ENCODE measurements at places on chromosomes 2 and 18.

DNA sequence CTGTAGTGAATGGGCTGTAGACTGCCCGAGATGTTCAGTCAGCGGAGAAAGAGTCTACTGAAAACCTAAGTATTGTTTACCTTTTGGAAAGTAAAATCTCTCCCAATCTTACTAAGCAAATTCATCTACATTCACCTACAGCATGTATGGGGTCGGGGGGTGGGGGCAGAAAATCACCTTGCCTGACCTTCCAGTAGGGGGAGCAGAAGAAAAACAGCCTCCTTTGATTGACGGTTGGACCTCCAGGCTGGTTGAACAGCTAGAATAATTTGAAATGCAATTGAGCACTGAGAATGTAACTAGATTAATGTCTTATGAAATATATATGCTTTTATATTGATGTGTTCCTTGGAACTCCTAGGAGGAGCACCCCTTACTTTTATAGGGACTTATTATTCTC, 10.0 kb downstream of the LRATD1 start:
- DNase-seq, result no peak

GRCh38 chr2:134140251-134140661, 113.6 kb upstream of the MGAT5 start:
- DNase-seq, result no peak

DNA sequence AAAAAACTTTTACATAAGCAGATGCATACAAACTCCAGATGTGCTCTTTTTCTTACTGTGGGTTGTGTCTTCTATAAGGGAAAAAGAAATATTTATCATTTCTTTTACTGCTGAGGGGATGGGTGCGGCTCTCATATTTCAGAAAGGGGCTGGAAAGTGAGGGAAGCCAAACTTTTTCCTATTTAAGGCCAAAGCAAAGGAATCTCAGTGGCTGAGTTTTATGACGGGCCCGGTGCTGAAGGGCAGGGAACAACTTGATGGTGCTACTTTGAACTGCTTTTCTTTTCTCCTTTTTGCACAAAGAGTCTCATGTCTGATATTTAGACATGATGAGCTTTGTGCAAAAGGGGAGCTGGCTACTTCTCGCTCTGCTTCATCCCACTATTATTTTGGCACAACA, at the start of gene COL3A1:
COL3A1 (plus strand) TSS at position 210 of the 400 bp plus-strand sequence; CDS start at position 327, 117 bp downstream.
- DNase-seq, result no peak

DNA sequence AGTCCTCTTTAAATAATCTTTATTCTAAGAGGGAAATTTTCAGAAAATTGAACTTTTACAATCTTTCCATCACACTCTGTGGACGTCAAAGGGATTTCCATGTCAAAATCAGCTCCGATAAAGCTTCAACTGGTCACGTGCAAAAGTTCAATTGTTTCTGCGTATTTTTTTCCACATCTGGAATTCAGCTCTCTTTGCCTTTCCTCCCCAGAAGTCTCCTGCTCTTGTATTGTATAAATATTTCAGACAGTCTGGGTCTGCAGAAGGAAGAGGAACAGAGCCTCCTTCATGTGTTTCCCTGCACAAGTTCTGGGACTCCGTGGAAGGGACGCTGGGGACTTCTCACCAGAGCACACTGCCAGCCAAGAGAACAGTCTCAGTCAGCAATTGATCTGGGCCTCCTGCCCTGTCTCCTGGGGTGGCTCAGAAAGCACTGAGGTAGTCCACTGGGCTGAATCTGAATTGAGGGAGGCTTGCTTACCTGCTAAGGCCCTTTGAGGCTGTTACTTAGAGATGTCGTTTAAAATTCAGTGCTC, 251.5 kb downstream of the TFCP2L1 start:
- no peak for DNase-seq

DNA sequence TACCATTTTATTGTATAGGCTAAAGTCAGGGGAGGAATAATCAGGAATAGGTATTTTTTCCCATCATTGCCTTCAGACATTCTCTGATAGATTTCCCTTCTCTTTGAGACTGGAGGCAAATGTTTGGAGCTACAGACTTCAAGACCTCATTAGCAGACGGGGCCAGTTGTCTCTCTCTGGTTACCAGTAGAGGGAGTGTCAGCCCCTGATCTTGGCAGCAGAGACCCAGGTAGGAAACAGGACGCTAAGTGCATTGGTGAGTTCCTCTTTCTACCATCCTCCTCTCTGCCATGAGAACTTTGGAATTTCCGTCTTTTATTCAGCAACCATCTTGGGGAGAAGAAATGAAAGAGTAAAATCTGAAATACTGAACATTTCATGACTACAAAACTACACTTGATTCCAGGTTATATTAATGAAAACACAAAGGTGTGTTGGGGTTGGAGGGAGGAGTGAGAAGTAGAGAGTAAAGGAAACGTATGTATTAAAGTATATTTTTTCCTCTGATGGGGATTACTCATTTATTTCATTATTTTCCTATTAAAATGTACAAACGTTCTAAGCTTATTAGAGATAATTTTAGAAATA, 186.2 kb upstream of the GCFC2 start:
- no peak for DNase-seq

DNA sequence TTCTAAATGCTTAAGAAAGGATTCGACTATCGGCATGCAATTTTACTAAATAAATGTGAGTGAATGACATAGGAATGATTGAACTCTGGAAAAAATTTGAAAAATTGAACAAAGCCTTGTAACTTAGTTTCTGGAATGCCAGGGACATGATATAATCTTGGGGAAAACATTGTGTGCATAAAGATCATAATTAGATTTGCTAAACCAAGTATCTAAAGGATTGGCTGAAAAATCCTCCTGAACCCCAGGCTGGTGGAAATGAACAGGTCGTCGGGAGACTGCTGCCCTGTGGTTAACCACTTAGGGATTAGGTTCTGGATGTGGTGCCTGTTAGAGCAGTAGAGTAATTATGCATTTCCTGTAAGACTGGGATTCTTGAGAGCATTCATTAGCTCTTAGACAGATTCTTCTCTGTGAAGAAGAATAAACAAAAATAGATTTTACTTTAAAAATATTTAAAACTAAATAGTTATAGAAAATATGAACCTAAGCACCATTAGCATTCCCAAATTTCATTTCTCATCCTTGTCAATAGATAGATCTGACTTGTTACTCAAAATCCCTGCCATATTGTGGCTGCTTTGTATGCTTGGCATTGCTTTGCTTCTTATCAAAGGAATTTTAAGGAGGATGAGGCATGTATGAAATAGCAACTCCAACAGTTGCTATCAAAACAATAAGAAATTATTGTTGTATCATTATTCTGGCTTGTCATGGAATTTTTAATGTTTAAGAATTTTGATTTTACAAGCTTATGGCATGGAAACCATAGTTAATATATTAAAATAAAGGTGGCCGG, 55.9 kb downstream of the LYPD6B start:
- DNase-seq, result no peak

DNA sequence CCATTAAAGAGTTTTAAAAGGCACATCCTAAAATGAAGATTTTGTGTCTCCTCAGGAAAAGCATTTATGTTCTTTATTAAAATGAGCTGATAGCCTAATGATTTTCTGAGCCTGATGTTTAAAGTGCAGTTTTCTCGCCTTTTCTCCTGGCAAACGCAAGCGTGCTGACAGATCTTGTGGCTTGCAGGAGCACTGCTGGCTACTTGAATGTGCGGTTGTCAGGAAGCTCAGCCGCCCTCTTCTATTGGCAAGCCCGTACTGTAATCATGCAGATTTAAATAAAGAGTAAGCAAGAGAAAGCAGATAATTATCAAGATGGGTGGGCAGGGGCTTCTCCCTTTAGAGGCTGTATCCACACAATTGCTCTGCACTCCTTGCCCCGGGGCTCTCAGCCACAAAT, 139.5 kb upstream of the SPHKAP start:
- peak; percentile 48 for DNase-seq

DNA sequence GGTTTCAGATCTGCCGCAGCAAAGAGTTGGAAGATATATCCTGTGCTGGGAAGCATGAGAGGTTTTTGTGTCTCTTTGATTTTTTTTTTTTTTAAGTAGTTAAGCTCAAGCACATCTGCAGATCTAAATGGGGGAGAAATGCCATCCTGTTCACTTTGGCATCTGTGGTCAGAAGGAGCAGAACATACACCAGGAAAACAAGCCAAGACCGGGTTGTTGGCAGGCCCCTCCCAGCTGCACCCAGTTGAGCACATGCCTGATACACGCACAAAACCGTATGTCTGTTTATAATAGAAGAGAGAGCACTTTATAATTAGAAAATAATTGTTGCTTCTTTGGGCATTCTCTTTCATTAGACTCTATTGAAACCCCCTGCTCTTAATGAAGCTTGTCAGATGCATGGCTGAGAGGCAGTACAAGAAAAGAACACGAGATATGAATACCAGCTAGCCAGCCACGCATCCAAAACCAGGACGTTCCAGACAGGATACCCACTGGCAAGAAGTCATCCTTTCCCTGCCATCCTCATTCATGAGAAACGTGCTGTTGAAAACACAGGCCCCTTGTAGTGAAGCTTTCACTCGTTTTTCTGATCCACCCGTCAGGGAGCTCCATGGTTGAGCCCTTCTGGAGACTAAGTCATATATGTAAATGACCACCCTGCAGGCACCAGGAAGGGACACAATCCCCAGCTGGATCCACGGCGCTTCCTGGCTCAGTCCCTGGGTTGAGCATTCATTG, 152.2 kb downstream of the ALPK2 start:
- DNase-seq, result peak; percentile 70
